Osteoblast (primary cell): ENCODE measurements at places on chromosomes 4 and X.

DNA sequence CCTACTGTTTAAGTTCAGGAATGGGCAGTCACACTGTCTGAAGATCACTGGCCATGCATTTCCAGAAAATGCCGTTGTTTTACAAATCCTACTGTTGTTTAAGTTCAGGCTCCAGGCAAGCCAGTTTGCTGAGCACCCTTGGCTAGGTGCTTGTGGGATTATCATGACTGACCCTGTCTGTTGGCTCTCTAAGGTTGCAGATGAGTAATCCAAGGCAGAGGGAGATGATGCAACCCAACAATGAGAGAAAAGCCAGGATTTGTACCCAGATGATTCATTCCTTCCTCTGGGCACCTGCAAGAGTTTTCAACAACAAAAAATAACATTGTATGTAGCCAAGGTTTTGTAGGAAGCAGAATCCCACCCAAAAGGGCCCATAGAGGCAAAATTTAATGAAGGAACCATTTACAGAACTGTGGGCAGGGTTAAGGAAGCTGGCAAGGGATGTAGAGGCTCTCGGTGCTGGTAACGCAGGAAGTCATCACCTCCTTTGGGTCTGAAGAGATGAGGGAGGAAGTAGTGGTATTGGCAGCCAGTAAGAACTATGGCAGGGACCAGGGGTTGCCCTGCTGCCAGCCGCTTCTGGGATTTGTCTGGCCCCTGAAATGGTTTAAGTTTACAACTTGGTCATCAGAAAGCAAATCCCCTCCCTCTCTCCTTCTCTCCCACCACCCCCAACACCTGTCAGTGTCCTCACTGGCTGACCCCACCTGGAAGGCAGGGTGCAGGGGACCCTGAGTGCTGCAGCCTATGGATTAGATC lies 54.8 kb downstream of the MSX1 start:
- peak; percentile 75 for DNase-seq
- H3K27me3 ChIP-seq = no peaks in the 10 kb centered on the region
- H3K27ac ChIP-seq = no peak overlapping the region
- H3K4me3 ChIP-seq = no peak overlapping the region
- no peaks in the 10 kb centered on the region for H3K4me1 ChIP-seq

GRCh38 chr4:35939751-35940150 lies 304.6 kb downstream of the ARAP2 start:
- H3K36me3 ChIP-seq = no peaks in the 10 kb centered on the region
- DNase-seq = no peak
- H3K27ac ChIP-seq = no peak overlapping the region
- no peaks in the 10 kb centered on the region for H3K27me3 ChIP-seq

DNA sequence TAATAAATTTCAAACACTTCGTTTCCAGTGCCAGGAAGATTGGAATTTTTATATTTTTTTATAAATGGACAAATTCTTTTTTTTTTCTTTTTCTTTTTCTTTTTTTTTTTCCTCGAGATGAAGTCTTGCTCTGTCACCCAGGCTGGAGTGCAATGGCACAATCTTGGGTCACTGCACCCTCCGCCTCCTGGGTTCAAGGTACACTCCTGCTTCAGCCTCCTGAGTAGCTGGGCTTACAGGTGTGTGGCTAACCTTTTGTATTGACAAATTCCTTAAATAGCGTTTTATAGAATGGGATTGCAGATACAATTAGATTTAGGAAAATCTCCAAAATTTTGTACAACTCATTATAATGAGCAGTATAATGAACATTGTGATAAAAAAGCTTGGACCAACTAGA lies 328.9 kb downstream of the ARHGAP24 start:
- H3K27ac ChIP-seq = no peak overlapping the region
- no peaks in the 10 kb centered on the region for H3K27me3 ChIP-seq
- no peak overlapping the region for H3K4me3 ChIP-seq
- no peaks in the 10 kb centered on the region for H3K36me3 ChIP-seq
- DNase-seq = no peak
- H3K4me1 ChIP-seq = peaks cover 27% of the 10 kb centered on the region

DNA sequence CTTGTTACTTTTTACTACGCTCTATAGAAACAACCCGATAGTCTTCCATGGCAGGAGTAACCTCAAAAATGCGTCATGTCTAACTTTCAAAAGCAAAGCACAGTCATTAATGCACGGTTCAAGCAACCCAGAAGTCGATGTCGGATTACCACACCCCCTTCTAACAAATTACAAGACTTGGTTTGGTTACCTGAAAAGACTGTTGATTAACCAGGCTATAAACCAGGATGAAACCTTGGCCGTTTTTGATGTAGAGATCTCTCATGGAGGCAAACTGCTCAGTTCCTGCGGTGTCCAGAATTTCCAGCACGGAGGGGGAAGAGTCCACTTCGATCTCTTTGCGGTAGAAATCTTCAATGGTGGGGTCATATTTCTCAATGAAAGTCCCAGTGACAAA lies 2.4 kb downstream of the RAP2C start:
- peaks cover 4% of the 10 kb centered on the region for H3K36me3 ChIP-seq
- peak overlapping the region; percentile 76 for H3K4me3 ChIP-seq
- H3K27me3 ChIP-seq = no peaks in the 10 kb centered on the region
- DNase-seq = no peak
- peak overlapping the region; percentile 75 for H3K27ac ChIP-seq
- peaks cover 21% of the 10 kb centered on the region for H3K4me1 ChIP-seq

DNA sequence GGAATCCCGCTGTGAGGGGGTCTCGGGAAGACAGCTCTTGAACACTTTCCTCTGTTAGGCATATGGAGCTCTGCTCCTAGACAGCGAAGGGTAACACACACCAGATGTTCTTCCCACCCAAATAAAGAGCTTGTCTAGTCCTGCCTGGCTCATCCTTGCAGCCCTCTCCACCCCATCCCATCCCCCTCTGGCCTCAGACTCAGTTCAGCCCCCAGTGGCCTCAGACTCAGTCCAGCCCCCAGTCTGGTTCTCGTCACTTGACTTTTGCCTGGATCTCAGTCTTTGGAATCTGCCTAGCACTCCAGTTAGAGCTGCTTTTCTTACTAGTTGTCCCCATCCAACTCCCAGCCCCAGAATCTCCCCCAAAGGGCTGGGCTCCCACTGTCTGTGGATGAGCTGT lies 14.9 kb downstream of the RAB33A start:
- no peaks in the 10 kb centered on the region for H3K27me3 ChIP-seq
- no peak overlapping the region for H3K4me3 ChIP-seq
- H3K36me3 ChIP-seq = no peaks in the 10 kb centered on the region
- DNase-seq = no peak

DNA sequence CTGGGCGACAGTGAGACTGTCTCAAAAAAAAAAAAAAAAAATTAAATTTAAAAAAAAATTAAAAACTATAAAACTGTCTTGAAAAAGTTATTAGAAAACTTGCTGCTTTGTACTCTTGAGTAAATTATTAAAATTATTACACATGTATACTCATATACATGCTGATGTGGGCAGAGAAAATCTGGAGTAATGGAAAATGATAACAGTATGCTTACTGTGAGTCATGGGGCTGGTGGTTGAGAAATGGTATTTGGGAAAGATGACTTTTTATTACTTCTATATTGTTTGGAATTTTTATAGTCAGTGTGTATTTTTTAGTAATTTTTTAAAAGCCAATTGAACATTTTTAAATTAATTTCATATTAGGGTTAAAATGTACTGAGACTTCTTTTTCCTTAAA lies 7.5 kb downstream of the YY2 start:
- peak; percentile 69 for DNase-seq
- H3K4me1 ChIP-seq = no peaks in the 10 kb centered on the region
- no peaks in the 10 kb centered on the region for H3K36me3 ChIP-seq
- no peak overlapping the region for H3K4me3 ChIP-seq
- H3K27ac ChIP-seq = no peak overlapping the region

- H3K4me1 ChIP-seq = no peaks in the 10 kb centered on the region
- no peak for DNase-seq
- H3K27me3 ChIP-seq = no peaks in the 10 kb centered on the region
- no peak overlapping the region for H3K27ac ChIP-seq
- H3K36me3 ChIP-seq = no peaks in the 10 kb centered on the region
- H3K4me3 ChIP-seq = no peak overlapping the region
Observed at GRCh38 chr4:116005037-116005805, 891.8 kb upstream of the NDST4 start.

DNA sequence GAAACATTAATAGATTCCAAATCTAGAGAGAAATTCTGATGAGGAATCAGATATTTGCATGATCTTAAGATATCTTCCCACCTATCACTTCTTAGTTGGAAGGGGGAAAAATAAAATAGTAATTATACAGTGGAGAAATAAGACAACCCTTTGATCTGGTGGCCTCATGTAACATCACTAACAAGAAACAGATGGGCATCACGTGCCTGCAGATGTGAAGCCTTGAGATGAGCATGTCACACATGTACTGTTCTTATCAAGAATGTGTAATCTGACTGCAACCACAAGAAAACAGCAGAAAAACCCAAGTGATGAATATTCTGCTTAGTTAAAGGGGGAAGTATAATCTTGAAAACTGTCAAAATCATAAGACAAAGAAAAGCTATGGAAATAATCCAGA lies 31.4 kb upstream of the NKX6-1 start:
- peaks cover 7% of the 10 kb centered on the region for H3K27me3 ChIP-seq
- no peak overlapping the region for H3K4me3 ChIP-seq
- no peaks in the 10 kb centered on the region for H3K36me3 ChIP-seq
- no peaks in the 10 kb centered on the region for H3K4me1 ChIP-seq
- DNase-seq = no peak
- no peak overlapping the region for H3K27ac ChIP-seq

DNA sequence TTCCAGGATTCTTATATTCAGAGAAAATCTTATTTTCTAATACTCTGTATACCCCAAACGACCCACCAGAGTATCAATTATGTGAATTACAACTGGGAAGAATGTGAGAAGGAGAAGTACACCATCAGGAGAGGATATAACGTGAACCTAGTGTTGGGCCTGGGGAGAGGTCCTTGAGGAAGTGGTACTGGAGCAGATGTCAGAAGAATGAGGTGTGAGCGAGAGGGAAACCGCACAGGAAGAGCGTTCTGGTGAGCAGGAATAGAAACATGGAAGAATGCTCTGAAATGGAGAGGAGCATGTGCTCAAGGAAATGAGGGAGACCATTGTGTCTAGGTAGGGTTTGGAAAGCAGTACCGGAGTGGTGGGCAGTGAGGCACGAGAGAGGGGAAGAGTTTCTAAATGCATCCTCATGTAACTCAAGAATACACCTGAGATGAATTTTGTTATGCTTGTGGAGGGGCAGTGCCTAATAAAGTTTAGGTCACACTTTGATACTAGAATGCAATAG lies 151.6 kb downstream of the GRID2 start:
- H3K4me1 ChIP-seq = no peaks in the 10 kb centered on the region
- no peaks in the 10 kb centered on the region for H3K27me3 ChIP-seq
- H3K4me3 ChIP-seq = no peak overlapping the region
- H3K36me3 ChIP-seq = no peaks in the 10 kb centered on the region

DNA sequence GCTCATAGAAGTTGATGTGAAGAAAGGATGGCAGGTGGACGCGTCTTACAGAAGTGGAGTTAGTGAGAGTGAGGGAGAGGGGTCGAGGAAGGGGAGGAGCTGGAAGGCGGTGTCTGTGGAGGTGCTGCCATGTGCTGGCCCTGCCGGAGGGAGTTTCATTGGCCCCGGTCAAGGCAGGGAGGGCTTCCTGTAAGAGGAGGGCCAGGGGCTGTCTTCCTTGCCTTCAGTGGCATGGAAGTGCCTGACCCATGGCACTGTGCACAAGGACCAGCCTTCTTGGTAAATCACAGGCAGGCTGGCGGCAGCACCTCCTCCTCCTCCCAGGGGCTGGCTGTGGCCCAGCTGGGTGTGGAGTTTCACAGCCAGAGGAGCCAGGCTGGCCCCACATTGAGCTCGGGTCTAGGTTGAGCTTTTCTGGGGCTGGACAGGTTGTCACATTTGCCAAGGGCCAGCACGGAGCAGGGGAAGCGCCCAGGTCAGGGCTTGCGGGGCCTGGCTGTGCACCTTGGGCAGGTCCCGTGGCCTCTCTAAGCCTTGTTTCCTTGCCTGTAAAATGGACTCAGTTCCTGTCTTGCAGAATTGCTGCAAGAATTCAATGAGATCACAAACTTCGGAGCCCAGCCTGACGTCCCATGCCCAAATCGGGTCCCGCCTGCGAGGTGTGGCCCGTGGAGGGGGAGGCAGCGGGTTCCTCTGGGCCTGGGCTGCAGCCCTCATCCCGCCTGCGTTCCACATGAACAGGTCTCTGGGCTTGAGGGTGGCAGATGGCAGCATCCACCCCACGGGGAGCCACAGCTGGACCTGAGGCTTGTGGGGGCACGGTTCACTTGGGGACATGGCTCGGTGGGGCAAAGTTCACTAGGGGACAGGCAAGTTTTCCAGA lies 7.0 kb downstream of the HTRA3 start:
- H3K4me1 ChIP-seq = peaks cover 33% of the 10 kb centered on the region
- no peak overlapping the region for H3K27ac ChIP-seq
- no peaks in the 10 kb centered on the region for H3K27me3 ChIP-seq
- H3K36me3 ChIP-seq = no peaks in the 10 kb centered on the region
- peak; percentile 92 for DNase-seq

GRCh38 chr4:151709071-151709470 lies 51.7 kb downstream of the GATB start:
- no peaks in the 10 kb centered on the region for H3K27me3 ChIP-seq
- DNase-seq = no peak
- H3K4me3 ChIP-seq = no peak overlapping the region
- H3K27ac ChIP-seq = no peak overlapping the region
- H3K36me3 ChIP-seq = no peaks in the 10 kb centered on the region

GRCh38 chr4:142124874-142125273 lies 488.5 kb downstream of the IL15 start:
- DNase-seq = no peak
- H3K27me3 ChIP-seq = no peaks in the 10 kb centered on the region
- no peak overlapping the region for H3K4me3 ChIP-seq
- no peak overlapping the region for H3K27ac ChIP-seq
- H3K36me3 ChIP-seq = no peaks in the 10 kb centered on the region
- H3K4me1 ChIP-seq = peaks cover 3% of the 10 kb centered on the region

DNA sequence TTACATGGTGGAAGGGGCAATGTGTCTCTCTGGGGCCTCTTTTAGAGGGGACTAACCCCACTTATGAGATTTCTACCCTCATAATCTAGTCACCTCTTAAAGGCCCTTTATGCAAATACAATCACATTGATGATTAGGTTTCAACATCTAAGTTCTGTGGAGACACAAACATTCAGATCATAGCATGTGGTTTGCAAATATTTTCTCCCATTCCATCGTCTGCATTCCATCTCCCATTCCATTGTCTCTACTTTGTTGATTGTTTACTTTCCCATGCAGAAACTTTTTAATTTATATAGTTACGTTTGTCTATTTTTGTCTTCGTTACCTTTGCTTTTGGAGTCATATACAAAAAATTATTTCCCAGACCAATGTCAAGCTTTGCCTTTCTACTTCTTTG lies 927.5 kb upstream of the INTU start:
- H3K36me3 ChIP-seq = no peaks in the 10 kb centered on the region
- H3K27ac ChIP-seq = no peak overlapping the region
- no peak for DNase-seq
- H3K4me1 ChIP-seq = no peaks in the 10 kb centered on the region

GRCh38 chr4:140054861-140055260 lies 99.1 kb downstream of the MAML3 start:
- H3K36me3 ChIP-seq = no peaks in the 10 kb centered on the region
- H3K4me1 ChIP-seq = peaks cover 4% of the 10 kb centered on the region
- DNase-seq = no peak
- H3K27me3 ChIP-seq = no peaks in the 10 kb centered on the region
- no peak overlapping the region for H3K27ac ChIP-seq
- no peak overlapping the region for H3K4me3 ChIP-seq
